ENCODE measurements at places on chromosomes 11 and 22. TPM values are rescaled to one million over a fixed set of nuclear protein-coding genes. Genes with fewer than 3 reads are reported as not detected.

DNA sequence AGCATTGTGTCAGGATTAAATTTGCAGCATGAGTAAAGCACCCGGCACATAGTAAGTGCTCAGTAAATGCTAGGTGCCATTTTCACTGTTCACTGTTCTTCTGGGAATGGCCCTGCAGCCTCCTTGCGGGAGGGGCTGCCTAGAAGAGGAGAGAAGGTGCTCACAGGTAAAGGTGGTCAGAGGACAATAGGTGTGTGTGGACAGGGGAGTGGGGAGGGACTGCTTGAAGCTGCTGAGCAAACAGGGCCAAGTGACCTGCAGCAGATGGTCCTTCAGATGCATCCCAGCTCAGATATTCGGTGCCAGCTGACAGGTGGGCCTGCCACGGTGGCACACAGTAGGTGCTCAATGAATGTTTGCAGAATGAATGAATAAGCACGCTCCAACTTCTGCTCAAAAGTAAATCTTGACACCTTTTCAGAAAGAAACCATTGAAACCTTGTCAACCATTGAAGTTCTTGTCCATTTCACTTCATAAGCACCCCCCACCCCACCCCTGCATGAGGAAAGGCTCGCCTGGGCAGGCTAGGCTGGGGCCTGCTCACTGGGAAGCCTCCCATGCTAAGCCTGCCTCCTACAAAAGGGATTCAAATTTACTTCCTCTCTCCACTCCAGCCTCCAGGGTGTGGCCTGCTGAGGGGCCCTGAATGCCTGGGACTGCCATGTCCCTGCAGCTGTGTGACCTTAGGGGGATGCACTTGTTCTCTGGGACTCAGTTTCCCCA lies 1.6 kb downstream of the KIAA0930 start:
- H3K4me3 ChIP-seq: no peak overlapping the region
- H3K36me3 ChIP-seq: no peaks in the 10 kb centered on the region
- H3K27ac ChIP-seq: no peak overlapping the region
- H3K4me1 ChIP-seq: peaks cover 2% of the 10 kb centered on the region
- no peaks in the 10 kb centered on the region for H3K27me3 ChIP-seq

DNA sequence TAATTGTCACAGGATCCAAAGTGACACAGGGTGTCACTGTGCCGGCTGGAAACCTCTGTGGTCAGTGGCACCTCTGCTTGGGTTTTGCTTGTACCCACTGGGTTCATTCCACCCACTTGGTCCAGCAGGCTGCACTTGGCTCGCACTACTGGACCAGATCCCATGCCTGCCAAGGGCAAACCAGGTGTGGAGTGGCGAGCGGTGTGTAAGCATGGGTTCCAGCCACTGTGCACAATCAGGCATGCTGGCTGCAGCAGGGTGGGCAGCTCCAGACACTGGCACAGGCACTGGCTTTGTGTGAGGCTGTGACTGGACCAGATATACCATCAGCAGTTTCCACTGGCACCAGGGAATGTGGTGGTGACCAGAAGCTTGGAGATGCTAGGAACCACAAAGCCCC lies 261.4 kb downstream of the KCNA4 start:
- no peaks in the 10 kb centered on the region for H3K36me3 ChIP-seq
- H3K4me3 ChIP-seq: no peak overlapping the region
- DNase-seq: no peak
- no peaks in the 10 kb centered on the region for H3K4me1 ChIP-seq
- H3K27ac ChIP-seq: no peak overlapping the region

Gene NCF4
- not detected for total RNA-seq

- peaks cover 33% of the 10 kb centered on the region for H3K27me3 ChIP-seq
- H3K4me1 ChIP-seq: peaks cover 2% of the 10 kb centered on the region
- DNase-seq: peak; percentile 65
- no peak overlapping the region for H3K4me3 ChIP-seq
Measured at GRCh38 chr11:27720277-27720830, 20.1 kb upstream of the BDNF start.

Gene CHRNA10
- total RNA-seq: 0.50 TPM

- DNase-seq: peak; percentile 82
- H3K27ac ChIP-seq: no peak overlapping the region
- H3K4me1 ChIP-seq: no peaks in the 10 kb centered on the region
- no peaks in the 10 kb centered on the region for H3K27me3 ChIP-seq
Measured at GRCh38 chr11:109405671-109406070, 16.3 kb upstream of the C11orf87 start.

Gene FDXACB1
- total RNA-seq: 1.8 TPM

GRCh38 chr11:133697603-133698180 lies 147.6 kb downstream of the SPATA19 start:
- H3K27me3 ChIP-seq: no peaks in the 10 kb centered on the region
- no peak overlapping the region for H3K4me3 ChIP-seq
- no peaks in the 10 kb centered on the region for H3K36me3 ChIP-seq
- H3K27ac ChIP-seq: no peak overlapping the region
- no peak for DNase-seq

GRCh38 chr11:124101737-124102136 lies 13.5 kb upstream of the VWA5A start:
- H3K27me3 ChIP-seq: no peaks in the 10 kb centered on the region
- no peak for DNase-seq
- H3K27ac ChIP-seq: no peak overlapping the region
- H3K4me3 ChIP-seq: no peak overlapping the region

Gene BTG4
- total RNA-seq: 0.33 TPM

DNA sequence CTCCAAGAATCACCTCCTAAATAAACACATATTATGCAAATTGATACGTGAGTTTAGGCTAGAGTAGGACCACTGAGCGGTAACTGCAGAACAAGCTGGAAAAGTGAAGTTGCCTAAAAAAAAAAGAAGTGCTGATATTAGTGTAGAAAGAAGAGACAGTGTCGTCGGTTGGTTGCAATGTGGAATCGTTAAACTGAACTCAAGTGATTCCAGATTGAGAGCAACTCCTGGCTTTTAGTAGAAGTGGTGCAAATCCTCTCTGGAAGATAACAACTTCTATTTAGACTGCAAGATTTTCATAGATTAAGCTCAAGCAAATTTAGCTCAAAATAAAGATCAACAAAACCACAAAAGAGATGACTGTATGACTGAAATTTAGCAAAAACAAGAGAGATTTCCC lies 97.0 kb upstream of the PGR start:
- no peaks in the 10 kb centered on the region for H3K36me3 ChIP-seq
- no peak for DNase-seq
- no peak overlapping the region for H3K4me3 ChIP-seq
- H3K27ac ChIP-seq: no peak overlapping the region

Gene OR4D5
- not detected for total RNA-seq

- H3K36me3 ChIP-seq: no peaks in the 10 kb centered on the region
- peak; percentile 73 for DNase-seq
- peaks cover 2% of the 10 kb centered on the region for H3K4me1 ChIP-seq
- H3K27me3 ChIP-seq: no peaks in the 10 kb centered on the region
- no peak overlapping the region for H3K27ac ChIP-seq
Measured at GRCh38 chr22:33785283-33785968, 134.8 kb downstream of the LARGE1 start.

- H3K36me3 ChIP-seq: no peaks in the 10 kb centered on the region
- H3K4me1 ChIP-seq: no peaks in the 10 kb centered on the region
- no peaks in the 10 kb centered on the region for H3K27me3 ChIP-seq
- H3K27ac ChIP-seq: no peak overlapping the region
- H3K4me3 ChIP-seq: no peak overlapping the region
- DNase-seq: no peak
Measured at GRCh38 chr11:63583357-63583677, 20.1 kb upstream of the PLAAT2 start.

Gene MMP7
- 0.17 TPM for total RNA-seq

DNA sequence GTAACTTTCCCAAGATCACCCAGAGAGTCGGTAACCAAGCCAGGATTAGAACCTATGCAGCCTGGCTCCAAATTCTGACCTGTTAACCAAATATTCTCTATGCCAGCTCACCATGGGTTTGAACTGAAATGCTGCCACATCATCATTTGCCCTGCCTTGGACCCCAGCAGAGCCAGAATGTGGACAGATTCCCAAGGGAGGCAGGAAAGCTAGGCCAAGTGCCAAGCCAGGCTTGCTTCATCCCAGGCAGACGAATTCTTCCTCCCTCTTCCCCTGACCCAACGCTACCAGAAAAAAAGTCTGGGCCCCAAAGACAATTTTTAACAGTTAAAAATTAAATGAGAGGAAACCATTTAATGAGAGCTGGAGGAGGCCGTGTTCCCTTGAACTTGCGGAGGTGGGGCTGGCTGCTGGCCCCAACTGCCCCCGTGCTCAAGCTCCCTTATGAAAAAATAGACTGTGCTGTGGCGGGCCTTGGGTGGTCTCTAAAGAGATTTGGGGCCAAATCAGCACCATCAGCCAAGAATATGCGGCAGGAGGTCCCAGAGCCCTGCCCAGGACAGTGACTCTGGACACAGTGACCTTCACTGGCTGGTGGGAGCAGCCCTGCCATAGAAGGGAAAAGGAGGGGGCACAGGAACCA lies 184.1 kb upstream of the SYT13 start:
- no peaks in the 10 kb centered on the region for H3K36me3 ChIP-seq
- no peaks in the 10 kb centered on the region for H3K27me3 ChIP-seq
- H3K4me1 ChIP-seq: no peaks in the 10 kb centered on the region
- H3K4me3 ChIP-seq: no peak overlapping the region
- DNase-seq: peak; percentile 37

DNA sequence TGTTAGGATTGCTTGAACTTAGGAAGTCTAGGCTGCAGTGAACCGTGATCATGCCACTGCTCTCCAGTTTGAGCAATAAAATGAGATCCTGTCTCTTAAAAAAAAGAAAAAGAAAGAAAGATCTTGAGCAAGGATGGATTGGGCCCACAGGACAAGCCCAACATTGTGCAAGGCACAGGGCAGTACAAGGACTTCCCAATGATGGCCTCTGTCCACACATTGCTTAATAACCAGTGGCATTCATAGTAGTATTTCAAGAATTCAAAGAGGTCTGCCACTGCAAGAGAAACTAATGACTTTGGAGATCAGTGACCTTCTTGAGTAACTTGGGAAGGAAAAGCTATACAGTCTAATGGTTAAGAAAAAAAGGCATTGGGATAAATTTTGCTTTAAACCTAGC lies 44.6 kb downstream of the SEZ6L start:
- H3K27me3 ChIP-seq: no peaks in the 10 kb centered on the region
- H3K4me1 ChIP-seq: no peaks in the 10 kb centered on the region
- H3K4me3 ChIP-seq: no peak overlapping the region
- no peak for DNase-seq
- H3K36me3 ChIP-seq: no peaks in the 10 kb centered on the region

DNA sequence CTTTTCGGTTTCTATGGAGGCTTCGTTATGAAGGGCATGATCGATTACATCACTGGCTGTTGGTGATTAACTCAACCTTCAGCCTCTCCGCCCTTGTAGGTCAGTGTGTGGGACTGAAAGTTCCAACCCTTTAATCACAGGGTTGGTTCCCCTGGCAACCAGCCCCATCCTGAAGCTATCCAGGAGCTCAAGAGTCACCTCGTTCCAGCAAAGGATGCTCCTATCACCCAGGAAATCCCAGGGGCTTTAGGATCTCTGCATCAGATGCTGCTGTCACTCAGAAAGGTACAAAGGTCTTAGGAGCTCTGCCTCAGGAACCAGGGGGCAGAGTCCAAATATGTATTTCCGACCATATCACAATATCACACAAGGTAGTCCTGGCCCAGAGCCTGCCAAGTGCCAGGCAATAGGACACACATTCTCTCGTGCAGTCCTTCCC lies 123.5 kb upstream of the PARVA start:
- H3K27ac ChIP-seq: no peak overlapping the region
- H3K36me3 ChIP-seq: peaks cover 31% of the 10 kb centered on the region
- H3K4me1 ChIP-seq: no peaks in the 10 kb centered on the region
- no peak for DNase-seq
- H3K27me3 ChIP-seq: no peaks in the 10 kb centered on the region

- no peak overlapping the region for H3K27ac ChIP-seq
- H3K27me3 ChIP-seq: no peaks in the 10 kb centered on the region
- no peak overlapping the region for H3K4me3 ChIP-seq
- H3K4me1 ChIP-seq: no peaks in the 10 kb centered on the region
- DNase-seq: no peak
Measured at GRCh38 chr11:105432241-105432995, 177.5 kb upstream of the GRIA4 start.

Gene MRGPRF
- 84.2 TPM for total RNA-seq

GRCh38 chr11:66868082-66868725 lies 11.3 kb downstream of the LRFN4 start:
- no peaks in the 10 kb centered on the region for H3K27me3 ChIP-seq
- no peak overlapping the region for H3K27ac ChIP-seq
- peaks cover 2% of the 10 kb centered on the region for H3K36me3 ChIP-seq
- no peaks in the 10 kb centered on the region for H3K4me1 ChIP-seq
- DNase-seq: no peak

DNA sequence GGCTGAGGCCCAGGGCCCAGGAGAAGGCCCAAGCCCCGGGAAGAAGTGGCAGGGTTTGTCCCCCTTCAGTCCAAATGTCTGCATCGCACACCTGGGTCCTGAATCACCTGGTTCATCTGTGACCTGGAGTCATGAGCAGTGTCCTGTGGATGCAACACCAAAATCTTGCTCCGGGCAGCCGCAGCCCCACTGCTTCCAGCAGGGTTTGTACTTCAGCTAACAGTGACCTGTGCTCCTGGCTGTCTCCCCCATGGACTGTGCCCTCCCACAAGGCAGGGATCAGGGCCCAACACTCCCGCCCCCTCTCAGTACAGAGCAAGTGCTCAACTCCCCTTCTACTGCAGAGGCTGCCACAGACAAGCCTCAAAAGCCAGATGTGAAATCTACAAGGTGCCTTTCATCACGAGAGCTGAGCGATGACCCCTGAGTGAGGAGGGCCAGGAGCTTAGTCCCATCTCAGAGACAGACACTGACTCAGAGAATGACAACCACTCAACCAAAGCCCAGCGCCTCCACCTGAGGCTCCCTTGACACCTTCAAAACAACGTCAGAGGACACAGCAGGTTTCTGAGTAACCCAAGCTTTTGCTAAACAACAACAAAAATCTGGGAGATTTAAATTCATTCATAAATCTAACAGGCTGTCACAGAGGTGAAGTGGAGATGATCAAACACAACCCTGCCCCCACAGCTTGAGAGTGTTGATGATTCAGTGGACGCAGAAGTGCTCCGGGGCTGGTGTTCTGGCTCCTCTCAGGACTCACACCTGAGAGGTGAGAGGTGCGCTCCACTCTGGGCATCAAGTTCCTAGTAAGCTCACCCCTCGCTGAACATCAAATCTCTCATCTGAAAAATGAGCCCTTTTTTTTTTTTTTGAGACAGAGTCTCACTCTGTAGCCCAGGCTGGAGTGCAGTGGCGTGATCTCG lies 3.4 kb downstream of the KIAA0930 start:
- H3K27ac ChIP-seq: no peak overlapping the region
- no peaks in the 10 kb centered on the region for H3K27me3 ChIP-seq
- no peak for DNase-seq
- no peaks in the 10 kb centered on the region for H3K36me3 ChIP-seq
- H3K4me3 ChIP-seq: no peak overlapping the region
- H3K4me1 ChIP-seq: peaks cover 2% of the 10 kb centered on the region

GRCh38 chr11:134815404-134815803 lies 403.4 kb upstream of the B3GAT1 start:
- DNase-seq: no peak
- no peak overlapping the region for H3K27ac ChIP-seq
- H3K4me1 ChIP-seq: no peaks in the 10 kb centered on the region
- no peaks in the 10 kb centered on the region for H3K27me3 ChIP-seq

- H3K4me3 ChIP-seq: no peak overlapping the region
- no peaks in the 10 kb centered on the region for H3K36me3 ChIP-seq
- peak; percentile 29 for DNase-seq
- no peaks in the 10 kb centered on the region for H3K27me3 ChIP-seq
- peaks cover 2% of the 10 kb centered on the region for H3K4me1 ChIP-seq
Measured at GRCh38 chr11:31656051-31656450, 146.5 kb downstream of the ELP4 start.

GRCh38 chr11:46521961-46522681 lies 71.7 kb downstream of the AMBRA1 start:
- no peaks in the 10 kb centered on the region for H3K36me3 ChIP-seq
- H3K4me1 ChIP-seq: peaks cover 5% of the 10 kb centered on the region
- DNase-seq: peak; percentile 81
- H3K27me3 ChIP-seq: no peaks in the 10 kb centered on the region

Data from fibroblast of lung (primary cell).